Urothelium cell line (cell line): ENCODE measurements at places on chromosomes 1 and 21.

- no peak for DNase-seq
These were observed 294.7 kb downstream of the SIPA1L2 start for GRCh38 chr1:232335261-232335660.

DNA sequence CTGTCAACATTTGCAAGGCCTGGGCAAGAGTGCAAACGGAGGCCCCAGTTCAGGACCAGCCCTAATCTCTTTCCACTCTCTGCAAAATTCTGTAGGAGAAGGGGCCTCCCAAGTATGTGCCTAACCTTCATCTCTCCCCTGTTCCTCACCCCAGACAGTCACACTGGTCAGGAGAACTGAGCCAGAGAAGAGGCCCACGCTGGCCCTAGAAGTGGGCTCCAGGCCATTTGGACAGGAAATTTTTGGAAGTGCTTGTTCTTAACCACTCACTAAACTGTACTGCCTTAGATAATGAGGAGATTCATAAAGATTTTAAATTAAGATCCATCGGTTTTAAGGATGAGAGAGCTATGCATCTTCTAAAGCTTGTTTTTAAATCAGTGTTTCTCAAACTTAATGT, 129.7 kb upstream of the ADGRL2 start:
- no peak for DNase-seq

DNA sequence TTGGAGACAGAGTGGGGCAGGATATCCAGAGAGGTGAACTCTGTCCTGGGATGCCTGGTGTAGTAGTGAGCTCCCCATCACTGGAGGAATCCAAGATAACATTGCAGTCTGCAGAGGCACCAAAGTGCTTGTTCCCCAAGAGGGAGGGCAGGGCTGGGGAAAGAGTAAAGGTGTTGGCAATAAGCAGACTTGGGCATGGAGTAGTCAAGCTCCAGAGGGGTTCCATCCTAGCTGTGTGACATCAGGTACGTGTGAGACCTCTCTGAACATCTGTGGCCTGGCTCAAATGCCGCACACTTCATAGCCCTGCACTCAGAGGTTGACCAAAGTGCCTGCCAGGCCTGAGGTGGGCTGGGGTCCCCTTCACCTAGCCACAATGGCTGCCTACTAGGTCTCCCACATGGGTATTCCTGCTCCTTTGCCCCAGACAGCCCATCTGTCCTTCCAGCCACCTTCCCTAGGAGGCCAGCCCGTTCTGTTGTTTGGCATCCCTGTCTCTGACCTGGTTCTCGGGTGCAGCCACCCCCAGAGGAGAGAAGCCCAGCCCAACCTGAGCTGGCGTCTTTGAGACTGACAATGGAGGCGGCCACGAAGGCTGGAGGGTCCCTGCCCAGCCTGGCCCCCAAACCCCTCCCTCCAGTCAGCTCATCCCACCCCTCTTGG, 2.8 kb upstream of the ARF1 start:
- DNase-seq = no peak

DNA sequence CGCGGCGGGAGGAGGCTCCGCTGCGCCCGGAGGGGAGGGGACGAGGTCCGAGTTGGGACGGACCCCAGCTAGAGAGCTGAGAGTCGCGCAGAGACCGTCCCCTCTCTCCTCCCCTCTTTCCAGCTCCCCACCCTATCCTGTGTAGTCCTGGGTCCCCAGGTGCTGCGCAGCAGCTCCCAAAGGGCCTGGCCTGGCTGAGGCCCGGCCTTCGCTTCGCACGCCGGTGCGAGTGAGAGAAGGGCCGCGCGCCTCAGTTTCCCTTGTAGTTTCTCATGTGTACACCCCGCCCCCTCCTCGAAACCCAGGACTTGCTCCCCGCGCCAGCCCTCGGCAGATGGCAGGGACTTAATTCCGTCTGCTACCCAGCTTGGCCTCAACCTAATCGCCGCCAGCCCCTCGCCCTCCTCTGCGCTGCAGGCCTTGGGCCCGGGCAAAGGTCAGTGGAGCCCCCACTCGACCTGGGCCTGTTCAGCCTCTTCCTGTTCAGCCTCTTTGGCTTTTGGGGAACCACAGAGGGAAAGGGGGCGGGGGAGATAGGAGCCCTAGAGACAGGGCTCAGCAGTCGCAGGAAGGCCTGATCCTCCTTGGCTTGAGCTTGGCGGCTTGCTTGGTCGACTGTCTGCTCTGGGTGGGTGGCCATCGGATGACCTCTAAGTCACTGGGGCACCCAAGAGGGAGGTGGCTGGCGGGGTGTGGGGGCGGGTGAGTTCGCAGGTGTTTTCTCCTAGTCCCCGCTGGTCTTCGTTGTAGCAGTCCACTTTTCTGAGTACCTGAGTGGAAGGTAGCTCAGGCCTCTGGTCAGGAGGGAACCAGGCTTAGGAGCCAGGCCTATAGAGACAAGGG, 1.0 kb downstream of the ZNF687 start:
- peak; percentile 30 for DNase-seq

DNA sequence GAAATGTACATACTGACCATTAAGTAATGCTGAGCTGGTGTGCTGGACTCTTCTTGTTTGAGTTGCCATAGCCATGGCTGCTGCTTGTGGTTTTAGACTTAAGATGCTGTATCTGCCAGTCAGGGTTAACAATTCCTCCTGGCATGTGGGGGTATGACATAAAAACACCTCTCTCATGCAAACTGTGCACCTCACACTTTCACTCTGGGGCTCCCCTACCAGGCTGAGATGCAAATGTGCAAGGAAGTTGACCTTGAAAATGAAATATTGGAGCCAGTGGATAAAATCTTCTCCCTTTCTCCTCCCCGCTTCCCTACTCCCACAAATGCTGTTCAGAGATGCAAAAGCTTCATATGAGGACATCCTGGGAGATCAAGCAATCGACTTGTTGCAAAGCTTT, 198.8 kb downstream of the FCRL5 start:
- DNase-seq = no peak

DNA sequence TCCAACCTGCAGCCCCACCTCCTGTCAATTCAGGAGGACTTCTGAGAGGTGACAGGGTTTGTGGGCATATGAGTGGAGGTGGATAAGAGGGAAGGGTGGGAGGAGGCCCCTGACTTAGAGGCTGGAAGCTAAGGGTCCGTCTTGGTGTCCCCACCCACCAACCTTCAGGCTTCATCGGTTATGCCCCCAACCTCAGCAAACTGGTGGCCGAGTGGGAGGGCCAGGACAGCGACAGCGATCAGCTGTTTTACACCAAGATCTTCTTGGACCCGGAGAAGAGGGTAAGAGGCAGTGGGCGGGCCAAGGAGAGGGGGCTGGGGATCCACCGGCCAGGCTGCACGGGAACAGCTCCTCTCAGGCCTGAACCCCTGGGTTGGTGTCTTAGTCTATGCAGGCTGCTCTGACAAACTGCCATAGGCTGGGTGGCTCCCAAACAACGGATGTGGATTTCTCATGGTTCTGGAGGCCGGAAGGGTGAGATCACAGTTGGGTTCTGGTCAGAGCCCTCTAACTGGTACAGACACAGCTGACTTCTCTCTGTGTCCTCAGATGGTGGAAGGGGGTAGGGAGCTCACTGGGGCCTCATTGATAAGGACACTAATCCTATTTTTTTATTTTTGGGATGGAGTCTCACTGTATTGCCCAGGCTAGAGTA, 18.1 kb downstream of the PLOD1 start:
- no peak for DNase-seq

- no peak for DNase-seq
These were observed 3.1 kb downstream of the PANK4 start for GRCh38 chr1:2523191-2523890.

DNA sequence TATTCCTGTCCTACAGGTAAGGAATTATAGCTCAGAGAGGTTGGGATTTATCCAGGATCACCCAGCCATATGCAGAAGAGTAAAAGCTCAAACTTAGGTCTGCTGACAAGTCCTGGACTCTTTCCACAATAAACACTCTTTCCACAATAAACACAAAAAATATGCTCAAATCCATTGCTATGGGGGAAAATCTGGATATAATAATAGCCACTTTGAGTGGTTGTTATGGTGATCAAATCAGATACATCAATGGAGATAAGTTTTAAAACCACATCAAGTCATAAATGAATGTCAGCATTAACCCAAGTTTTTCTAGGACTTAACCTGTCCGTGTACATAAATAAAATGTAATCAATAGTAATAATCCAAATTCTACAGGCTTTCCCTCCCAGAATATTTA, 22.3 kb upstream of the TTF2 start:
- DNase-seq = no peak

- no peak for DNase-seq
These were observed 71.1 kb upstream of the C8B start for GRCh38 chr1:57036641-57037579.

DNA sequence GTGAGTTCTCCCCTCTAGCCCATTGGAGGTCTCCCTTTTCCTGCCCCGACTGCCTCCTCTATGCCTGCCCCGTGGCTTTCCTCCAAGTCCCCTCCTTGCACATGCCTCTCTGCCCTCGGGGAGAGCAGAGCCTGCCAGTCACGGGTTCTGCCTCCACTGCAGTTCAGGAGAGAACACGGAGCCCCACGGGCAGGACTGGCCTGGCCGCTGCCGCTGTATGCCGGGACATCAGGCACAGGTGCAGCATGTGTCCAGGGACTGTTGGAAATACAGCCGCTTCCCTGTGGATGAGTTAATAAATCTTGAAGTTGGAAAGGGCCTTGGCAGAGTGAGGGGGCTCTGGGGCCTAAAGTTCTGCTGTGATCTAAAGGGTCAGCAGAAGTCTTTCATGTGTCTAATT, 676.6 kb downstream of the MATN1 start:
- no peak for DNase-seq

- DNase-seq = no peak
These were observed 71.0 kb downstream of the COLGALT2 start for GRCh38 chr1:183966487-183966886.

DNA sequence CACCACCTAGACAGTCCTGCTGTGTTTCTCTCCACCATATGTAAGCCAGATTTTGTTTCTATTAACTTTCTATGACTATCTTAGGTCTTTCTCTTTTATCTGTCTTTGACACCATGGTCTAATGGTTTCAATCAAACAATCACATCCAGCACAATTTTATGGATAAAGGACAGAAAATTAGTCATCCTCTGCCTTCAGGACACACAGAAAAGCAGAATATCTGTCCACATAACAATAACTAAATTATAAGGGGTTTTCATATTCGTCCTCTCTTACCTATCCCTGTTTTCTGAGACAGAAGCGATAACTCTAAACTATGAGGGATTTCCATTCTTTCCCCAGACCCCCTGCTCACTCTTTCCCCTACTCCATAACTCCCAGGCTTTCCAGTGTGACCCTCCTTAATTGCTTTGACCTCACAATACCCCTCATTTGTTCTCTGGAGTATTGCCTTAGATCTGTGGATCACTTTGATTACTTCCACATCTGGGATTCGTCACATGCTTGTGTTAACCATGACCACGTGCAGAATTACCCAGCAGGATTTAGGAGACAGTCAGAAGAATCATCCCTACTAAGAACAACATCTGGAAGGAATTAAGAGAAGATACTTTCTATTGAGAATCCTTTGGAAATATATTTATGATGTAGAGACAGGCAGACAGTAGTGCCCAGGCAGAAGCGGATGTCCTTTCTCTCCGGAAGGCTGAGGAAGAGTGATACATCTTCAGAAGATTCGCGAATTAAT, 108.2 kb upstream of the GREM2 start:
- DNase-seq = no peak

DNA sequence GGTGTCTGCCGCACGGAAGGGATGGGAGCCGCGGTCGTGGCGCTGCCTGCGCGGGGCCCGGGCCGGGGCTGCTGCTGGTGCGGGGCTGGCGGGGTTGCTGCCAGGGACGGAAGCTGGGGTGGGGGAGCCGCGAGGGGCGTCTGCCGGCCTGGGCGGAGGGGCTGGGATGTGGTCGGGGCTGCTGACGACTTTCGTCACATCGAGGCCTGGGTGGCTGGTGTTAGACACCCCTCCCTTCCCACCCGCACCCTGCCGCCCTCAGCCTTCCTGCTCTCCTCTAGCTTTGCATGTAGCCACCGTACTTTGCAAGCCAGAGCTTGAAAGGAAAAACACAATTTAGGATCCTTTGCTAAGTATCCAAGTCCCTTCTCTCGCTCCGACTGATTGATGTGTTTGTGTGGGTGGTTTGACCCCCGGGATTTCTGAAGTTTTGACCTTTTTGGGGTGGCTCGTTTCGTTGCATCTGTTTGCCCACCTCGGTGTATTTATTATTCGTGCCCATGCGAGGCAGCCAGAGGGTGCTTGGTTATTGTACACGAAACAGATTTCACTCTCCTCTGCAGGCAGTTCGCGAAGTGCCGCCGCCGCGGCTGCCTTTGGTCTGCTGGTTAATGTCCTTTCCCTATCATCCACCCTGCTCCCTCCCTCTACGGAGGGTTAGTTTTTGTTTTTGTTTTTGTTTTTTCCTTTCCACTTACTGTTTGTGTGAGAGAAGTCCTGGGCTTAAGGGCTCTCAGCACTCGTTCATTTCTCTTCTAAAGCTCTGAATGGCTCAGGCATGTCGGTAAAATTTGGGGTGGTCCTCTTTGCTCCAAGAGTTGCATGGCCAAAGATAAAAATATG, 868 bp downstream of the C1orf21 start:
- peak; percentile 31 for DNase-seq

DNA sequence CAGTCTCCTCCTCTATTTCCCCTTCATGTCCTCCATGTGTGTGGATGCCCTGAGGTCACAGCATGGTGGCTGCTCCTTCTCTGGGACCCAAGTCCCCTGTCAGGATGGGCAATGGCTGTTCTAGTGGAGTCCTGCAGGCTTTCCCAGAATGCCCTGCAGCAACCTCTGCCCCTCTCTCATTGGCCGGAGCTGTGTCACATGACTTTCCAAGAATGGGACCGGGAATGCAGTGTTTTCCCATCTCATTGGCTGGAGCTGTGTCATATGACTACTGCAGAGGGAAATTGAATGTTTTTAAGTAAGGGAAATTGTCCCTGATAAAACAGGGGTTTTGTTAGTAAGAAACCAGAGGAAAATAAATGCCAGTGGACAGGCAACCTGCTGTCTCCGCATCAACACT, 365.9 kb downstream of the PTPRU start:
- DNase-seq = no peak

DNA sequence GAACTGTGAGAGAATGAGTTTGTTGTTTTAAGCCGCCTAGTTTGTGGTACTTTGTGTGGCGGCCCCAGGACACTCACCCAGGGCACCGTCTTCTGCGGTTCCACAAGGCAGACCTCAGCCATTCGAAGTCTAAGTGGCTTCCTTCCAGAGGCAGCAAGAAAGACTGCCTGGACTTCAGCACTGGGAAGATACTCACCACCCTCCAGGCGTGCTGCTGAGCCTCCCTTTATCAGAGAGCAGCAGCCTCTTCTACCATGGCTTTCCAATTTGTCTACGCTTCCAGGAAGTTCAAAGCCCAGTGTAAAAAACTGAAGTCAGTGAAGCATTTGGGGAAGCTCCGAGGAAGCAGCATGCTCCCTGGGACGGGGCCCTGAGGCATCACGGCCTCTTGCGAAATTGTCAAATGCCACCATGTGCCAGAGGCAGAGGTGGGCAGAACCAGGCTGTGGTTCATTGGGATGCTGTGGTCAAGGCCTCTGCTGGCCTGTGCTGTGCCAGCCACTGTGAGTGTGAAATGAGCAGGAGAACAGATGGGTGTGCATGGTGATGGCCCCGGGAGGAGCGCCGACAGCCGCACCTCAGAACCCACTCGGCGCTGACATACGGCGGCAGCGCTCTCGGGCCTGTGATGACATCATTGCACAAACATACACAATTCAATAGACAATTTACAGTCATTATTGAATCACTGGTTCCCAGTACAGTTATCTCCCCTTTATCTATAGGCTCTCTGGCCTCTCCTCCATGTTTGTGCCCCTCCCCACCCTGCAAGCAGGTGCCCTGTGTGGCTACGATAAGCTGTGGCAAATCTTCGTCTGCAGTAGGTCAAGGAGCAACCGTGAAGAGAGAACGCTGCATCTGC, 110.4 kb downstream of the PDE9A start:
- no peak for DNase-seq
